Suppressor macrophage (primary cell): ENCODE measurements at places on chromosomes 13 and 19.

- DNase-seq = no peak
Measured at GRCh38 chr13:49100637-49101570, 119.2 kb upstream of the MLNR start.

GRCh38 chr19:53308339-53308811, 25.2 kb upstream of the ZNF845 start:
- DNase-seq = no peak

GRCh38 chr19:10334588-10335351, 1.4 kb upstream of the RAVER1 start:
- peak; percentile 56 for DNase-seq

GRCh38 chr13:113046883-113047244, 58.7 kb upstream of the F7 start:
- DNase-seq = no peak

GRCh38 chr13:76397413-76397812, 488.8 kb downstream of the KCTD12 start:
- DNase-seq = no peak

DNA sequence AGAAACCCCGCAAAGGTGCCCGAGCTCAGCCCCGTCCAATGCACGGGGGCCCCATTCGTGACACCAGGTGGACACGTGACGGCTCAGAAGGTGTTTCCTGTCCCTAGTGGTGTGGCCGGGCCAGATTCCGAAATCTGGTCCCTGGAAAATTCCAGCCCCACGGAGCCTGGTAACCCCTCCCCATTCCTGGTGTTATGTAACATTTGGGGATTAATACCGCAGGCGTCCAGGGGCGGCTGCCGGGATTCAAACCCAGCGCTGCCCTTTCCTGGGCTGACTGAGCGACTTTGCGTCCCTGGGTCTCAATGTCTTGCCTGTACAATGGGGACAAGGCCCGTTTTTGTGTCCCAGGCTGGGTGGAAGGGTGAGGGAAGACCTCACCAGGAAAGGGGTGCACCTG, 1.0 kb upstream of the PLK5 start:
- no peak for DNase-seq

GRCh38 chr19:5065663-5066093, 96.8 kb downstream of the KDM4B start:
- DNase-seq = no peak

- no peak for DNase-seq
Measured at GRCh38 chr13:103935117-103935516, 868.9 kb upstream of the SLC10A2 start.

- no peak for DNase-seq
Measured at GRCh38 chr19:36719687-36720556, 32.5 kb downstream of the ZNF567 start.

DNA sequence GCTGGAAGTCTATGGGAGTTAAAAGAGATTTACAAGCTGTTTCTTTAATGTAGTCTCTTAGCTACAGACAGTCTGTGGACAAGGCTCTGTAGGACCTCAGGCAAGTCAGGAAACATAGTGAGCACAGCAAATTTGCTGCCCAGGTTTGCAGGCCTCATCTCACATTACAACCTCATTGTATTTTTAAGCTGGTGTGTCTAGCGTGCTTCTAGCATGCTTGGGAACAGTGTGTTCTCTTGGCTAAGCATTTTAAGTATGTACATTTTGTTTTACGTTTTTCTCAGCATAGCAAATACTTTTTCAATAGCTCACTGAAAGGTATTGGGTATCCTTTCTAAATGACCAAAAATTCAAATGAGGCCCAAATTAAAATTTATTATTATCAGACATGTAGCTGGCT, 113.2 kb downstream of the STARD13 start:
- no peak for DNase-seq

- DNase-seq = no peak
Measured at GRCh38 chr13:62779161-62779560, 1363.5 kb upstream of the PCDH20 start.

- no peak for DNase-seq
Measured at GRCh38 chr19:1907563-1908363, 2.6 kb downstream of the ADAT3 start.

- DNase-seq = no peak
Measured at GRCh38 chr13:99214232-99214631, 13.6 kb downstream of the UBAC2 start.

DNA sequence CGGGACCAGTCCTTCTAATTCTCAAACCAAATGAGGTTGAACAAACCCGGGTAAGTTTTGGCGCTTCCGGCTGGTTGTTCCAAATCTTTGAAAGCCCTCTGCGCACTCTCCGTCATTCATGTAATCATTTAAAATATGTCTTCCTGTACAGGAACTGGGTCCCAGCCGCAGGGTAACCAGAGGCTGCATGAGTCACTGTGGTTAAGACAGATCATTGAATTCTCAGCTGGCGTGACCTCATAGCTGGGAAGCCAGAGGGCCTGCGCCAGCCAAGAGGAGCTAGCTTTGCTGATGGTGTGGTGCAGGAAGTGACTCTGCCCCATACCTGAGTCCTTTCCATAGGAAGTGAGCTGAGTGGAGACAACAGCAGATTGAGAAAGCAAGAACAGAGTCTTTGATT, 135.2 kb downstream of the TSHZ3 start:
- DNase-seq = peak; percentile 96

GRCh38 chr19:46515879-46516350, 20.2 kb upstream of the PNMA8B start:
- DNase-seq = peak; percentile 64

GRCh38 chr19:40139533-40140287, 49.0 kb upstream of the ZNF780A start:
- peak; percentile 61 for DNase-seq

GRCh38 chr19:48554385-48555091, 2.6 kb downstream of the SULT2B1 start:
- no peak for DNase-seq

DNA sequence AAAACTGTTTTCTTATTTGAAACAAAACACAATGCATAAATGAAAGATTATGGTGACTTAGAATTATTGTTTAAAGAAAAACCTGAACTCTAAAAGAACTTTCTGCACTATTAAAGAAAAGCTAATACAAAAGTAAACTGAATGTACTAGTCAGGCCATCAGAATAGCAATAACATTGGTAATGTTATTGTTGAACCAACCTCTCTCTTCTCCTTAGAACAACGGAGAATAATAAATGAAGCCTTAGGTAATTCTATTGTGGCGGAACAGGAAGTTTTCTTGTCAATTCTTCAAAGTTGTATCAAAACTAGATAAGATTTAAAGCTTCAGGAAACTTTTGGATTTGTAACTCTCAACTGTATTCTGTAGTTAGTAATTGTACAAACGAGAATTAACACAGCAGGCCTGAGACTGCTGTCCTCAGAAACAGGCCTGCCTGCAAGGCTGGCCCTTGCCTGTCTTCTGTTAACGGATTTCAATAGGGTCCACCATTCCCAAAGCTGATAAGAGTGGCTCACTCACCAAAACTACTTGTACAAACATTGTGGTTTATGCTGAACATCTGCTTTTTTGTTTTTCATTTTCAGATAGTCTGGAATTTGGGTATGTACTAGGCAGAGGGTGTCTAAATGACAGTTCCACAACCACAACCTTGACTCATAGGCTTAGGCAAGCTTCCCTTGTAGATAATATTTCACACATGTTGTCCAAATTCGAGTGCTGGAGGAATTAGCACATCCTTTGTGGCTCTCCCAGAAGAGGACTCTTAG, 825.8 kb downstream of the GPC5 start:
- DNase-seq = no peak

DNA sequence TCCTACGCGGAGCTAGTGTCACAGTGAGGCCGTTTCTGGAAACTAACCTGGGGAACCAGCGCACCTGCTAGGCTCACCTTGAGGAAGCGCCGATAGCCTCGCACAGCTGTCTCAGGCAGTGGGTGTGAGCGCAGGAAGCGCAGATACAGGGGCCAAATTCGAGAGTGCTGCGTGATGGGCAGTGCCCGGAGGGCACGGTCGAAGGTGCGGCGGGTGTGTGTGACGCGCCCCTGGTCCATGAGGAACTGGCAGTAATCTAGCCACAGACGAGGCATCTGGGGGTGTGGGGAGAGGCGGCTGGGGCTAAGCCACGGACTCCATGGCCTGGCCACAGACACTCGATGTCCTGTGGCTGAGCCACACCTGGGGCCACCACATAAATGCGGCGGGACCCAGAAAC, 2.2 kb downstream of the XAB2 start:
- no peak for DNase-seq

- DNase-seq = peak; percentile 39
Measured at GRCh38 chr19:37932985-37933936, 26.3 kb downstream of the SIPA1L3 start.

DNA sequence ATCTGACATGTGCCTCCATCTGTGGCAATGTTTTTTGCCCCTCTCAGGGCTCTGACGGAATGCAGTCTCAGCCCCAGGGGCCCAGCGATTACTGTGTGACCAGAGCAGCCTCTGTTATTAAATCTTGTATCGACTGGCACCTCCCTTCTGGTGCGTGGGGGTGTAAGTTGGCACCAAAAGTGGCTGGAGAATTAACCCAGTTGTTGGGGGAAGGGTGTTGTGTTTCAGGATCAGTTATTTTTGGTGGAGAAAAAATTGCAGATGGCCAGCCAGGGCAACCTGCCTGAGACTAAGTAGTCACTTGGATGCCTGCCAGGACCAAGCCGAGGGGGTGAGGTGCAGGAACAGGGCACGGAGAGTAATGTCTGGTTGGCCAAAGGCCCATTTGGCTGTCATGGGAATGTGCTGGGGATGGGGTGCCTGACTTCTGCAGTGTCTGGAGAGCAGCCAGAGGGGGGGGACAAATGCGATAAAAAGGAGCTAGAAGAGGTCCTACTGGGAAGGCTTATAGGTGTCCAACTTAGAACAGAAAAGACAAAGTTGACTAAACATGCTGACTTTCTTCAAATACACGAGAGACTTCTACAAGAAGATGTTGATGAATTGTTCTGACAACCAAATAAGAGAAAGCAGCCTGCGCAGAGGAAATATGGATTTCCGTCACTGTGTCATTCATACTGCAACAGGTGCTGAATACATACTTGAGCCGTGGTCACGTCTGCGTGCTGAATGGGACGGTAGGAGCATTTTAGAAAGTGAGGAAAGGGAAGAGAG, 69.8 kb downstream of the SIAH3 start:
- no peak for DNase-seq

DNA sequence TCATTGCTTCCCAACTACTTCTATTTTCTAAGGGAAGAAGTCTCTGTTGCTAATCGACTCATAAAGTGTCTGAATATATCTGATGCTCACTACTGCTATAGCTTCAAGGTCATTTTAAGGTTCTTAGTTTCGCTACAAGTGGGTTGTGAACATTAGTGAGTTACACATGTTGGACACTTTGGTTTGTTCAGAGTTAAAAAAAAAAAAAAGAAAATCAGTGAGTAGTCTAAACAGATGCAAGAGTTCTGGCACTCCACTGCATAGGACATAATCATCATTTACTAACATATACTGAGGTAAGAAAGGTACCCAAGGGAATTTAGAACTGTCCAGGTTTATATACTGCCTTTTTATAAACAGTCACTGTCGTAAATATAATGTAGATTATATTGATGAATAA, 108.8 kb downstream of the KLF12 start:
- DNase-seq = no peak

DNA sequence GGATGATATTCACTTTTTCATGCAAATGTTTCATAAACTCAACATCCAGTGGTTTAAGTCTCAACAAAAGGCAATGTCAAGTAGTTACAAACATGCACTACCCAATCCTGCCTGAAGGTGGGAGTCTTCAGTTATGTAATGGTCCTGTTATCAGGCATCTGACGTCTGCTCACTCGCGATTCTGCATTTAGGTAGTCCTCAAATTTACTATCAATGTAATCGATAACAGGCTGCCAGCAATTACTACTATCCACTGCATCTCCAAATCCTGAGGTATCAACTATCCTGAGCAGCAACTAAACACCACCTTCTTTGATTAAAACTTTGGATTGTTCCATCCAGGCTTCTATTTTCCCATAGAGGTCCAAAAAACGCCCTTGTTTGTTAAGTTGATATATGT, 51.2 kb downstream of the NLRP12 start:
- DNase-seq = peak; percentile 64

DNA sequence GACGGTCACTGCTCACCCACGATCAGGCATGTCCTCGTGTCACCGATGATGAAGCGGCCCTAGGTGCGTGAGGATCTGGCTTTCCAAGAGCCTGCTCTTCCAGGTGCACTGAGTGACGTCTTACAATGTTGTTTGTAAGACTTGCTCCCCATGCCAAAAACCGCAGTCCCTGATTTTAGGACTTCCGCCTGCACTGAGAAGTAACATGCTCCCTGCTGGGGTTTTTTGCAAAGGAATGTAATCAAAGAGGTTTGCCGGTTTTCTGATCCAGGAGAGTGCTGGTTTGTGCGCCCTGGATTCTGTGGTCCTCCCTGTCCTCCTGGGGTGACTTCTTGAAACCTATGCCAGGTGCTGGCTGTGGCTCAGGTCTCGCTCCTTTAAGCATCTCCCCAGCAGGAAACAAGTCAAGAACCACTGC, 38.8 kb downstream of the MYO9B start:
- no peak for DNase-seq

GRCh38 chr19:53907193-53907581, 1.9 kb upstream of the CACNG7 start:
- DNase-seq = no peak

GRCh38 chr19:16303755-16304154, 20.9 kb upstream of the KLF2 start:
- peak; percentile 36 for DNase-seq

GRCh38 chr19:50330365-50331078, 1.3 kb upstream of the KCNC3 start:
- peak; percentile 84 for DNase-seq

GRCh38 chr13:49407068-49407467, 36.8 kb downstream of the CAB39L start:
- DNase-seq = no peak

DNA sequence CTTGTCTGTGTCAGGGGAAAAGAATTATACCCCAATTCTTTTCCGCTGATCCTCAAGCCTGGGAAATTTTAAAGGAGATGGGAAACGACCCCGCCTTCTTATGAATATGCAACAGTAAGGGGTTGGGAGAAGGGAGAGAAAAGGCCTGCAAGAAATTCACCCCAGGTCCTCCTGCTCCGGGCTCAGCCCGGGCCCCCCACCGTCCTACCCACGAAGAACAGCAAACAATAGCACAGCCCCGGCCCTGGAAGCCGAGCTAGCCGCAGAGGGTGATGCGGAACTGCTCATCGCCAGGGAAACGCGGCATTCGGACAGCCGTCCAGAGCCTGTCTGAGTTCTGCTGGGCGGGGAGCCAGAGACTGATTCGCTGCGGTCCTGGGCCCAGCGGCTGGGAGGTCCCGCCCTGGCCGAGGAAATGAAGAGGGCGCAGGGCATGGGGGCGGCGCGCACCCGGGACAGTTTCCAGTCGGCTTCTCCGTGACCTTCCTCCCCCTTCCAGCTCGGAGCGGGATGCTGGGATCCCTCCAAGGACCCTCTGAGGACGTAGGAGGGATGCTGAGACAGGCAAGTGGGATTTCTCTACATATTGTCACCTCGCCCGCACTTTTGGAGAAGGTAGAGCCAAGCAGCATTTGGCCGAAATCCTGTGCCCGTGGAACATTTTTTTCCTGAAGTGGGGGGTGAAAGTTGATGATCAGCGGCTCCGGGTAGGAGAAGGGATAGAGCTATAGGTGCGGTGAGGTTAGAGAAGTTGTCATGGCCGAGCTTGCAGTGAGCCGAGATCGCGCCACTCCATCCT, 82.3 kb upstream of the C1QTNF9B start:
- peak; percentile 78 for DNase-seq

GRCh38 chr19:18464646-18465045, 26.7 kb upstream of the ISYNA1 start:
- DNase-seq = no peak

GRCh38 chr13:37488726-37489125, 109.8 kb downstream of the POSTN start:
- DNase-seq = no peak
